Choroid plexus epithelial cell (primary cell): ENCODE measurements at places on chromosomes 6 and 20.

GRCh38 chr6:30244560-30244959 is 31.4 kb upstream of the TRIM26 start:
- DNase-seq, result no peak

DNA sequence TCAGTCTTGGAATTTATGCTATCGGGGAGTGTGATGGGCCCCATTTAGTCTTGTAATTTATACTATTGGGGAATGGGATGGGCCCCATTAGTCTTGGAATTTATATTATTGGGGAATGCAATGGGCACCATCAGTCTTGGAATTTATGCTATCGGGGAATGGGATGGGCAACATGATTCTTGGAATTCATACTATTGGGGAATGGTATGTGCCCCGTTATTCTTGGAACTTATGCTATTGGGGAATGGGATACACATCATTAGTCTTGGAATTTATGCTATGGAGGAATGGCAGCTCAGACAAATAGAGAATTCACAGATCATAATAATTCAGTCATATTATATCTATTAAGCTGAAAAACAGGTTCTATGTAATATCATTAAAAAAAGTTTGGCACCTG is 300.3 kb downstream of the SMOC2 start:
- no peak for DNase-seq

DNA sequence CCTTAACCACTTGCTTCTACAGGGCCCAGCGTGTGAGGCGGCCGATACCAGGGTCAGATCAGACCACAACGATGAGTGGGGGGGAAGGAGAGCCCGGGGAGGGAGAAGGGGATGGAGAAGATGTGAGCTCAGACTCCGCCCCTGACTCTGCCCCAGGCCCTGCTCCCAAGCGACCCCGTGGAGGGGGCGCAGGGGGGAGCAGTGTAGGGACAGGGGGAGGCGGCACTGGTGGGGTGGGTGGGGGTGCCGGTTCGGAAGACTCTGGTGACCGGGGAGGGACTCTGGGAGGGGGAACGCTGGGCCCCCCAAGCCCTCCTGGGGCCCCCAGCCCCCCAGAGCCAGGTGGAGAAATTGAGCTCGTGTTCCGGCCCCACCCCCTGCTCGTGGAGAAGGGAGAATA is 2.8 kb downstream of the RING1 start:
- DNase-seq, result no peak

- DNase-seq, result no peak
These were observed 510.2 kb downstream of the RNF144B start for GRCh38 chr6:18897350-18897749.
